ENCODE measurements at places on chromosomes 6 and 20.

DNA sequence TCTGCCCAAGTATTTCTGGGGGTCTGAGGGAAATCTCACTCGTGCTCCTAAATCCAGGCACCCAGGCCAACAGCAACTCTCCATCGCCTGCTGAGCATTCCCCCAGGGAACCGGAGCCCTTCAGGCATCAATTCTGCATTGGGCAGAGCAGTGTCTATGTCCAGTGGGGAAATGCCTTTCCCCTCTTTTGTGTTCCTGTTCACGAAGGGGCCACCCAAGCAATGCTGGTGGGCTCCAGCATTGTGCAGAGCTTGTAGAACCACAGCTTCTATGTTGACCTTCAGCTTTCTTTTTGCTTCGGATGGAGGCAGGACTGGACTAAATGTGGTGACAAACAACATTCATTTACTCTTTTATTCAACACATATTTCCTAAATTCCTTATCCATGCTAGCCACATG lies 27.2 kb upstream of the DDR1 start:
- DNase-seq, result no peak

- DNase-seq, result no peak
Observed at GRCh38 chr6:157980288-157981131, 1.2 kb upstream of the SYNJ2 start.

DNA sequence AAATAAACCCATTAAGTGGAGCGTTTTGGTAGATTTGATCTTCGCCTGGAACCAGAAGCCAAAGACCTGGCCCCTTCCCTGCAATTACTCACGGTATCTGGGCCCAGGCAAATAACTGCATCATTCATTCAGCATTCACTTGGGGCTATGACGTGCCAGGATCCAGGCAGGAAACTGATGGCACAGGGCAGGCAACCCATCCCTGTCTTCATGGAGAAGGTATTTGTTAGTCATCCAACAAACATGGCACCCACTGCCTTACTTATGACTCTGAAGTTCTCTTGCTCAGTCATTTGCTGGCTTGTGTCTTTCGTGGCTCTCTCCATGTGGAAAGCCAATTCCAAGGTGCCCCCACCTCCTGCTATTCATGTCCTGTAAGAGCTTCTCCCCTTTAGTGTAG lies 232.4 kb downstream of the BMP7 start:
- no peak for DNase-seq

- no peak for DNase-seq
Observed at GRCh38 chr6:147900247-147900830, 391.8 kb downstream of the SAMD5 start.

- DNase-seq, result no peak
Observed at GRCh38 chr20:24871480-24872213, 77.4 kb upstream of the CST7 start.

DNA sequence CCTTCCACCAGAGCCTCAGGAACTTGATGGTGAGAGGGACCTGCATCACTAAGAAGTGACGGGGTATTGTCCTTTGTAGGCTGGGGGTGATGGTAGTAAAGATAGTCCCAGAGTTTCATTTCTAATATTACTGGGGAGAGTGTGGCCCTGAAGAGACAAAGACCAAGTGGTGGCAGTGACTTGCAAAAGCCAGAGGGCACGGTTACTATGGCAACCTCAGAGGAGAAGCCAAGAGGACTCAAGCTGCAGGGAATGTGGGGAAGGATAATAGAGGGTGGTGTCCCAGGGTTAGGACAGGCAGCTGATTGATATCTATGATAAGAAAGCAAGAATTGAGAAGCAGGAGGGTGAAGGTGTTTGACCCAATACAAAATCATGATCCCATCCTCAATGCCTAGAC lies 42.5 kb downstream of the HLA-G start:
- DNase-seq, result no peak

GRCh38 chr20:48049641-48050040 lies 264.4 kb upstream of the SULF2 start:
- DNase-seq, result no peak

- DNase-seq, result no peak
Observed at GRCh38 chr6:116524236-116524635, 12.8 kb downstream of the CALHM5 start.

DNA sequence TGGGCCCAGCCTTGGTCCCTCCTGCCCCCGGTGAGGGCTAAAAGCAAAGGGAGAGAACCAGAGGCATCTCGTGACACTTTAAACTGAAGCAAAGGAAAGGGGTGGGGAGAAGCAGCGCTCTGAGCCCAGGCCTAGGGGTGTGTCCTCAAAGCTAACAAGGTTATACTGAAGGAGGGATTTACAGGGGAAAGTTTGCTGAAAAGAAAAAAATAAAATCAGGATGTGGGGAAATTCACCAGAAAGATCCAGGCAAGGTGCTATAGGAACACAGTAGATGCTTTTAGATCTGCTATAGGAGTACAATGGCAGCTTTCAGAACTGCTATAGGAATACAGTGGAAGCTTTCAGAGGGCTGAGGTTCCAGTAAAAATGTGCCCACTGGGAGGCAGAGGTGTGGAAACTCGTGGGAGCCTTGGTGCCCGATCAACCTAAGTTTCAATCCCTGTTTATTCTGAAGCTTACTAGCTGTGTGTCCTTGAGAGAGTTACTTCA lies at the start of gene COL9A1:
COL9A1 (minus strand) TSS at position 51 of the 492 bp plus-strand sequence. CDS start 160 bp downstream, outside the sequence.
- DNase-seq, result no peak

GRCh38 chr6:17705428-17705777 lies 1.3 kb downstream of the NUP153 start:
- DNase-seq, result no peak

DNA sequence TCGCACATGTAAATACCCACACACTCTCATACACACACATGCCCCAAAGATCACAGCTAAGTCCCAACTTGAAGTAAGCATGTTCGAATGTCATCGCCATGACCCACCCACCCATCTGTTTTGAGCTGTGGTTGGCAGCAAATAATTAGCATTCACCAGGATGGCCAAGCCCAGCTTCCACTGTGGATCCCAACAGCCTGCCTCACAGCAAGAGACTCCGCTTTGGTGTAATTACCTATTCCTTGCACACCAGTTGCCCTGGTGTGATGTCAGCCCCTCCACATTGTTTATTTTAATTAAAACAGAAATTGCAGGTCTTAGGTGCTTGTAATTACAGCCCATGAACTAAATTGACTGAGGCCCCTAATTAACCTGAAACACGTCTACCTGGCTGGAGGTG lies 81.1 kb downstream of the MAFB start:
- DNase-seq, result no peak

DNA sequence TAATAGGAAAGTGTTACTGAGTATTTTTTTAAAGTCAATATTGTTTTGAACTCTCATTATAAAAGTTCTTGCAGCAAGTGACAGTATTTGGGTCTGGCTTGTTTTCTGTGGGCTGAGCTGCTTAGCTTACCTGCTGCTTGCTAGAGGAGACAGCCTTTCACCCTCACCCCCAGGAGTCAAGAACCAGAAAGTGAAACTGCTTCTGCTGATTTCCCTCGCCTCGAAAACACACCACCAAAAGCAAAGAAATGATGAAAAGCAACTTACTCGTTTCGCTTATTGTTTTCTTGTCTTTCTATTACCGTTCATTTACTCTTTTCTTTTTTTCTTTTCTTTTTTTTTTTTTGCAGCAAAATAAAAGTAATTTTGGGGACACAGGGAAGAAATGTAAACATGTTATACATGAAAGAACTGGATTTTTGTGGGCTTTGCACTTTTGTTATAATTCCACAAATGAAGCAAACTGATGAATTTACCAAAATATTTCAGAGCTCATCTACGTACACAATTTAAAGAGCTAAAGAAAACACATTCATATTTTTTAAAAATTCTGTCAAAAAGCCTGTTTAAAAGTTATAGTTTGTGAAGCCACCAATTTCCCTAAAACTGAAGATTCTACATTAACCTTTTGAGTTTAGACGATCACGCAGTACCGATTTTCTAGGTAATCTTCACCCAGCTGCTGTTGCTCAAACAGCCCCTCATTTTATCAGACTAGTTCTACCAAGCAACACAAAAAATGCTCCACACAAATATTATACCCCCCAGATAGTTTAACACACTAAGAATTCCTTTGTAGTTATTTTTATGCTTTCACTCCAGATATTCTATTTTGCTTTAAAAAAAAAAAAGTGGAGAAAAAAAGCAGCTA lies 1.7 kb downstream of the SCML4 start:
- peak; percentile 70 for DNase-seq

GRCh38 chr6:84777888-84778287 lies 13.5 kb upstream of the TBX18 start:
- DNase-seq, result no peak

DNA sequence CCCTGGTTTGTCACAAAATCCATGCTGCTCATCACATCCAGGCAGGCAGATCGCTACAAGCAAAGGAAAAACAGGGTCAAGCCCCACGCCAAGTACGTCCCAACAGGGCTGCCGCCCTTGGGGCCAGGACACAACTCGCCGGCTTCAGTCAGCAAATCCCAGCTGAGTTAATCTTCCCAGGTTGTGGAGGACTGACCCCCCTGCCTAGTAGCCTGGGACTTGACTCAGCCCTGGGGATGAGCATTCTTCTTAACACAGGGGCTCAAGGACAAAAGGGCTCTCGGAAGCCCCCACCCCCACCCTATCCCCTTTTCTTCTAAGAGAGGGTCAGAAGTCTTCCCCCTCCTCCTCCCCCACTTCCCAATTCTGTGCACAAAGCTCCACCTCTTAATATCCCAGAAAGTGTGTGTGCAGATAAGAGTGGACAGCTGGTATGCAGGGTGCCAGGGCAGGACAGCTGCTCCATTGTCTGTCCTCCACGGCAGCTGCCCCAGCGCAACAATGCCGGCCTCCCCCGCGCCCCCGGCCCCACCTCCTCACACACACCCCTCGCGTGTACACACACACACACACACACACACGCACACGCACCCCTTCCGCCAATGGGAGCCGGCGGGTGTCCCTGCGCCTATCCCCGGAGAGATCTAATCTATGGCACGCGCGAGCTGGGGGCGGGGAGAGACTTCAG lies 4.5 kb downstream of the DLL1 start:
- DNase-seq, result no peak

DNA sequence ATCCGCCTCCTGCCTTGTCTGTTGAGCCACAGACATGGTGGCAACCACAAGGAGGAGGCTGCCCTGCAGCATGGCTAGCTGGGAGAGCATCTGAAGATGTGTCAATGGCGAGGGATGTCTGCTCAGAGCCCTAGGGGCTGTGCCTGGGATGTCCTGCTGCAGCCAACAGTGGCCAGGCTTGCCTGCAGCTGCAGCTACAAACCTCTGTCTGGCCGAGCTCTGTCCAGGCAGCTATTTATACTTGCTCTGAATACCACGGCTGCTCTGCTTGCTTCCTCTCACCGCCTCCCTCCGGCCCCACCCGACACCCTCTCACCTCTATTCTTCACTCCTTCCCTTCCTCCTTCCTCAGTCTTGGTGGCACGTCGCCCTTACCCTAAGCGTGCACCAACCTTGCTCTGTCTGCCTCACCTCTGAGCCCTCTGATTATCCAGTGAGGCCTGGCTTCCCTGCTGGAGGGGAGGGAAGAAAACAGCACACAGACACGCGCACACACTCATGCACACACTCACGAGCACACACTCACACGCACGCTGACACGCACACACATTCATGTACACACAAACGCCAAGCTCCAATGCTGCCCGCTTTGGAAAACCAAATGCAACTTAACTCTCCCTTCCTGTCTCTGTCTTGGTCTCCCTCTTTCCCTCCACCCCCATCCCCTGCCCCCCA lies at the start of gene ANGPT4:
ANGPT4 (minus strand) TSS at position 210 of the 675 bp plus-strand sequence; CDS start at position 90, 120 bp downstream.
- no peak for DNase-seq

DNA sequence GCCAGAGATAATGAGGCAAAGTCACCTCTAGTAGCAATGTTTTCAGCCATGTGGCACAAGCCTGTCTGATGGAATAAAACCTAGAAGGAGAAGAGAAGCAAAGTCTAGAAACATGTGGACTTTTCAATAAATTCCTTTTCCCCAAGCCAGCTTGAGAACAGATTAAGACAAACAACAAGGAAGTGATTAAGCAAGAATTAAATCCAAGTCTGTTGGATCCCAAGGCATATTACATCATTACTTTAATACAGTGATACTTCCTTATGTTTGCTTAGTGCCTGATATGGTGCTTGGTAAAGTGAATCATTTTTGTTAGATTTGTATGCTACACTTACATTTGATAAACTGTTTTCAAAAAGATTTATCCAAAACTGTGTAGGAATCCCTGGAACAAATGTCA lies 260.3 kb upstream of the FAM83B start:
- DNase-seq, result no peak

DNA sequence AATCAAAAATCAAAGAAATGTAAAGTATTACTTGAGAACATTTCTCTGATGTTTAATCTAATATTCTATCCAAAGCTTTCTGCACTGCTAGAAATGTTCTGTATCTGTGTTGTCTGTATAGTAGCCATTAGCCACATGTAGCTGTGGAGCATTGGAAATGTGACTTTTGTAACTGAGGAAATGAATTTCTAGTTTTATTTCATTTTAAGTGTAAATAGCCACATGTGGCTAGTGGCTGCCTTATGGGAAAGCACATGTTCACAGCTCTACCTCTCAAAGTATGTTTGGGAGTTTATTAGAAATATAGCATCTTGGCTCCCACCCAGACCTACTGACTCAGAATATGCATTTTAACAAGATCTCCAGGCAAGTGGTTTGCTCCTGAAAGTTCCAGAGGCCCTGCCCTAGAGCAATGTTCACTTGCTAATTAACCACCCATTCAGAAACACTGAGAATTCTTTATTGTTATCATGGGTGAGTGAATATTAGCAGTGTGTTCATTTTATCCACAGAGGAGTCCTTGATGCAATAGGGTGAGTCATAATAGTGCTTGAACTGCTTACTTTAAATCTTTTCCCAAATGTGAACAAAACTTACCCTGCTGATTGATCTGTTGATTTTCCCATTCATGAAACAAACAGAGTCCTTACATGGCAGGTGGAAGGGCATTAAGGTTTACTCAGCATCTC lies 282.7 kb downstream of the PLCB1 start:
- DNase-seq, result no peak

GRCh38 chr6:138092686-138093085 lies 14.5 kb downstream of the PERP start:
- DNase-seq, result no peak

DNA sequence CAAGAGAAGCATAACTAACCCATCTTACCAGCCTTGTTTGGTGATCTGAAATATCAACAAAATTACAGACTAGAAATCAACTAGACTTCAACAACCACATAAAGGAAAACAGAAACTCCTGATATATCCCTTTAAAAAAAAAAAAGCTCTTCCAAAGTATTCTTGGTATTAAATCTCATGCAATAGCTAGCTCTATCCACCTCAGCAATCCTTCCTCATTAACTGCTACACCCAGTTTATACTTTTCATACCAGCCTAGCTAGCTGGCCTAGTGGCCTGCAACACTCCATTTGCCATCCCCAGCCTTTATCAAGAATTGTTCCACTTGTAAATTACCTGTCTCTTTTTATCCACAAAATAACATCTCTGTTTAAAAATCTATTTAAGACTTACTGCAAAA lies 69.0 kb downstream of the BACH2 start:
- no peak for DNase-seq
